ENCODE measurements at places on chromosomes 7 and 10.

DNA sequence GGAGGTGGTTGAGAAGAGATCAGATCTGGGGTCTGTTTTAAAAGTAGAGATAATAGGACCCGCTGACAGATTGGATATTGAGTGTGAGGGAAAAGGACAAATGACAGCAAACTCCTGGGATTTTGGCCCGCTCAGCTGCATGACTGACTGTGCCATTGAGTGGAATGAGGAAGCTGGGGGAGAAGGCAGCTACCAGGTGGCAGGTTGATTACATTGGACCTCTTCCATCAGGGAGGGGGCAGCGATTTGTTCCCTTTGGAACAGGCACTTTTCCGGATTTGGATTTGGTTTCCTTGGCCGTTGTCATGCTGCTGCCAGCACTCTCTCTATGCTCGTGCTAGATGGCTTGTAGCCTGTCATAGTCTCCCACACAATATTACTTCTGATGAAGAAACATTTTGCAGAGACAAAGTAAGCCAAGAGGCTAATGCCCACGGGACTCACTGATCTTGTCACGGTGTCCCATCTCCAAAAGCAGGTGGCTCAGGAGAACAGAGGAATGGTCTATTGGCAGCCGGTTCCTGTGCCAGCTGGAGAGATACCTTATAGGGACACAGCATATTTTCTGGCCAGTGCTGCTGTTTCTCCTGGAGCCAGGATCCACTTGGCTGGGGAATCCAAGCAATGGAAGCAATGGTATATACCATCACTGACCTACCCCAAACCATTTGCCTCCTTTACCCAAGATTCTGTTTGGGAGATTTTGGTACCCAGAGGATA lies 69.1 kb upstream of the WAC start:
- DNase-seq = no peak

DNA sequence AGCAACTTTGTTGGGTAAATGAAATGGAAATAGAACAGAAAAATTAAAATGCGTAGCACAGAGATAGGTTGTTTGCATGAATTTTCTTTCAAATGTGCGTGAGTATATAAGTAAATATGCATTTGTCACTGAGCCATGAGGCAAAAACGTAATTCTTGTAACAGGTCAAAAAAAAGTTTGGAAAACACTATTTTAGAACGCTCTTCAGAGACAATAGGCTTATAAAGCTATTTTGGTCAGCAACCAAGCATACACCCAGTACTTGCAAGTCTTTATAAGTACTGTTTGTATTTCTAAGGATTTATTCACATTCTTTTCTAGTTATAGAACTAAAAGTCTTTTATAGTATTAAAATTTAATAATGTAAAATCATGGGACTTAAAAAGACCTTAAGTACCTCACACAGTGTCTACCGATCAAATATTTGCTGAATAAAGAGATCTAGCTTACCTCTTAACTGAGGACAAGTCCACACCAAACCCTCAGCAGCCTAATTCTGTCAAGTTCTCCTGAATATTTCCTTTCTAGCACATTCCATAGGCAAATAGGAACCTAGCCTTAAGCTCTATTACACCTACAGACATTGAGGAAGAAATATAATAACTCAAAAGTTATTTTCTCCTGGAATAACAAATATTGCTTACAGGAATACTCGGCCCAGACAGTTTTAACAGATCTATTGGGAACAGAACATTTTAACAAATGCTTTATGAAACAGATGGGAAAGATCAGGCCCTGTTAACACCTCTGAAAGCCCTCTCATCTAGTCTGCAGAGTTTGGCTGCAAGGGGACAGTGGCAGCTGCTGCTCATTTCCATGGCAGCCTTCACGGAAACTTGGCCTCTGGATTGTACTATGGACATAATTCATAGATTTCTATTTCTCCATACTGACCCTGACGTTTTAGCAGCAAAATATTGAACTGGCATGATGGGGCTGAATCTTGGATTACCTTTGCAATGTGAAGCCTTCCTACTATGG lies 8.8 kb downstream of the CRPPA start:
- DNase-seq = no peak

DNA sequence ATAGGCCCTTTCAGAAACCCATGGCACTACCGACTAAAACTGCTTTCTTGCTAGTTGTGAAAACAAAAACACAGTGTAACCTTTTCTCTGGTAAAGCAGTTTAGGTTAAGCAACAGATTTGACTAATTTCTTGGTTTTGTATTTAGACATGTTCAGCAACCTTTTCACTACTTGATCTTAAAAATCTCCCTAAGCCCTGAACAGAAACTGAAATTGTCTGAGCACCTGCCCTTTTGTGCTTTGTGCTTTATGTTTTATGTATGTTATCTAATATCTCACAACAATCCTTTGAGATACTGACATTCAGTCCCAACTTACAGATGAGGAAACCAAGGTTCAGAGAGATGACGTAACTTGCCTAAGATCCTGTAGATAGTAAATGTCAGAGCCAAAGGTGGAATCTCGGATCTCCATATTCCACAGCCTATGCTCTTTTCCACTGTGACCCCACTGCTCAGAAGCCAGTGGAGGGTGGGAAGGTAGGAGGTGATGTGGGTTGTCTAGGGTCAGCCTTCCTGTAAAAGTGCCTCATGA lies 146.6 kb downstream of the LCOR start:
- no peak for DNase-seq

GRCh38 chr10:11451640-11452260 lies 159.7 kb downstream of the USP6NL start:
- no peak for DNase-seq

- no peak for DNase-seq
These were observed 135.9 kb downstream of the PTPN20 start for GRCh38 chr10:47047127-47047504.

GRCh38 chr10:79487296-79488194 lies 24.8 kb upstream of the EIF5AL1 start:
- no peak for DNase-seq

GRCh38 chr7:49635800-49636199 lies 137.6 kb upstream of the VWC2 start:
- DNase-seq = no peak

Measured in cortex of kidney (tissue), 1 donor.